ENCODE measurements at places on chromosomes 2 and 18.

DNA sequence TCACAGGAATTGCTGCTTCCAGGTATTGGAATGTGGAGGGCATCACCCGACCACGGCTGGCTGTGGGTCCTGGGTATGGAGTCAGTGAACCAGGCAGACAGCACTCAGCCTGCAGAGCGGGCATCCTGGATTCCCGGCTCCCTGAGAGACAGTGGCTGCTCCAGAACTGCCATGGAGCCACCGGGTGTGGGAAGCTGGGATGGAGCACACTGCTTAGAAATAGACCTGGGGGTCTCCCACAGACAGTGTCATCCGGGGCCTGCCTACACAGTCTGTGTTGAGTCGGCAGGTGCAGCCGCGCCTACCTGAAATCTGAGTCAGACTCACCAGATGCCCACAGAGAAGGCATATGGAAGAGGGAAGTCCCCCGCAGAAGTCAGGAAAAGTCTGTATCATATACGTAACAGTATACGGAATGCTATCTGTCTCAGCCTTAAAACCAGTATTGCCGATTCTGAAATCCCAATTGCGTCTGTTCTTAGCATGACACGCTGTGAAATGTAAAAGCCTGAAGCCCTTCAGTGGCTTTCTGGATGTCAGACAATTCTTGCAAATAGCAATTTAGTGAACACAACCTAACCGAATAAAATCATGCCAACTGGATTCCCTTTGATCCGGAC lies 509.7 kb upstream of the MYT1L start:
- no peak for DNase-seq

GRCh38 chr2:66495788-66496640 lies 61.1 kb downstream of the MEIS1 start:
- DNase-seq: no peak

GRCh38 chr2:78734221-78734620 lies 291.3 kb upstream of the REG3G start:
- DNase-seq: no peak

GRCh38 chr18:78701771-78702396 lies 277.7 kb upstream of the SALL3 start:
- peak; percentile 65 for DNase-seq

- no peak for DNase-seq
Measured at GRCh38 chr18:55416791-55417190, 171.2 kb downstream of the TCF4 start.

DNA sequence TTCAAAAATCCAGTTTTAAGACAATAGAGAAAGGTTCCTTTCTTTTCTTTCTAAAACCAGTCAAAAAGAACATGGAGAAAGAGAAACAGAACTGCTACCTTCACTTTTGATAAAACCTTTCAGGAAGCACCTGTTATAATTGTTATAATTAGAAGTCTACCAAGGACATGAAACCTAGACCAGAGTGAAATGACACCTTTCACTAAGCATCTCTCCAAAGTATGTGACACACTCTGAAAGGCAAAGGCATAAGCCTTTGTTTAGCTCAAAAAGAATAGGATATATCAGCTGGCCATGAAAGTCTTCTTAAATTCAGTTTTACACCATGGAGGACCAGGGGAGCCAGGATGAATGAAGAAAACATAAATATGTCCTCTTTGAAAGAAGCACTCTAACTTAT lies 18.8 kb upstream of the RBM45 start:
- no peak for DNase-seq

DNA sequence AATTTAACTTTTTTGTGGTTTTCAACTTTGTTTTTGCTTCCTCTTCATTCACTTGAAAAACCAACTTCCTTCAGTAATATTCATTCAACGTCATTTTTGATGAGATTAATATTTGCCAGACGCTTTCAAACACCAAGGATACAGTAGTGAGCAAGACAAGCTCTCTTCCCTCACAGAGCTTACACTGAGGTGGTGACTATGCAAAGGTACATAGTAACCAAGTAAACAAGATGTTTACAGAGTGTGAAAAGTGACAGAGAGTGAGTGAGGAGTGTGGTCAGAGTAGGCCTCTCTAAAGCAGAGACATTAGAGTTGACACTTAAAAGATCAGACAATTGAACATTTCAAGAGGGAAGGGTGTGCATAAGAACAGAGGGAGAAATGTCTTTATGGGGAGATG lies 155.5 kb downstream of the TMEM247 start:
- no peak for DNase-seq

DNA sequence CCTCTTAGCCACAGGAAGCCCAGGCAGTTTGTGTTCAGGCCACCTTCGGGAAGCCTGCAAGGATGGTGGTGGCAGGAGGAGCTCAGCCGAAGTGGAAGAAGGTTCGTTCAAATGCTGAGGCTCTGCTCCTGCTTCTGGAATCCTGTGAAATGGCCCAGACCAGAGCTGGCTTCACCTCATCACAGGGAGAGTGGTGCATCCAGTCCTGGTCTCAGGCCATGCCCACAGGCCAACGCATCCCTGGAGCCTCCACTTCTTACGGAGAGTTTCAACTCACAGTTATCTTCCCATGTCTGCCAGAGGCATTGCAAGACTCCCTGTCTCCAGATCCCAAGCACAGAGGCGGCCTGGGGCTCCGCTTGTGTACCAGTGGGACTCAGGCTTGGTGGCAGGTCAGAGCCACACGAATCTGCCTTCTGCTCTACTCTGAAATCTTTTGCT lies 82.3 kb downstream of the NDUFA10 start:
- DNase-seq: no peak

GRCh38 chr2:129330504-129330903 lies 649.0 kb upstream of the RAB6C start:
- DNase-seq: no peak

DNA sequence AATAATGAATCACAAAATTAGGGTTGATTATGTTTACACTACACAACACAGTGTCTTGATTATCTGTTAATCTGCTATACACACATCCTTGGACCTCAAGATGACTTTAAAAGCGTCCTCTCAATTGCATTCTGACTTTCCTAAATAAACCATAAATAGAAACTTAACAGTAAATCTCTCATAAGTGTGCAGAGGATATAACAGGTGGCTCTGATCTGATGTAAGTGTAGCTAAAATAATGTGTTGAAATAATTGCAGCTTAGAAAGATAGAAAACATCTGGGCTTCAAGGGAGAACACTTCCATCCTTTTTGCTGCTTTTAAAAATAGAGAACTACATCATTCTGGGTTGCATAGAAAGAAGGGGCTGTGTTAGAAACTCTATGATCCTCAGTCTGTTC lies 78.4 kb upstream of the EFEMP1 start:
- no peak for DNase-seq

GRCh38 chr18:59140302-59140885 lies 710 bp downstream of the SEC11C start:
- peak; percentile 49 for DNase-seq

DNA sequence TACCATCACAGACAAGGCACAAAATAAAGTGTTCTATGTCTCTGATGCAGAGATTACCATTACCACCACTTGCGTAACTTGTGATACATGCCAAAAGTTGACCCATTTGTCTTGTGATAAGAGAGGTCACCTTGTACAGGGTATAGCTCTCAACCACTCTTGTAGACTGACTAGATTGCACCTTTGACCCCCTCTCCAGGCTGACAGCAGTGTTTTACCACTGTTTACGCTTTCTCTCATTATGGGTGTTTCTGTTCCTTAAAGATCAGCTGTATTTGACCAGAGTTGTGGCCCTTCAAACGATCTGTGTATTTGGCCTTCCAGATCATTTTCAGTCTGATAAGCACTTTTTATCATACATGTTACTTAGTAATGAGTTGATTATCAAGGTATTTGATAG lies 215.7 kb upstream of the HNMT start:
- DNase-seq: no peak

DNA sequence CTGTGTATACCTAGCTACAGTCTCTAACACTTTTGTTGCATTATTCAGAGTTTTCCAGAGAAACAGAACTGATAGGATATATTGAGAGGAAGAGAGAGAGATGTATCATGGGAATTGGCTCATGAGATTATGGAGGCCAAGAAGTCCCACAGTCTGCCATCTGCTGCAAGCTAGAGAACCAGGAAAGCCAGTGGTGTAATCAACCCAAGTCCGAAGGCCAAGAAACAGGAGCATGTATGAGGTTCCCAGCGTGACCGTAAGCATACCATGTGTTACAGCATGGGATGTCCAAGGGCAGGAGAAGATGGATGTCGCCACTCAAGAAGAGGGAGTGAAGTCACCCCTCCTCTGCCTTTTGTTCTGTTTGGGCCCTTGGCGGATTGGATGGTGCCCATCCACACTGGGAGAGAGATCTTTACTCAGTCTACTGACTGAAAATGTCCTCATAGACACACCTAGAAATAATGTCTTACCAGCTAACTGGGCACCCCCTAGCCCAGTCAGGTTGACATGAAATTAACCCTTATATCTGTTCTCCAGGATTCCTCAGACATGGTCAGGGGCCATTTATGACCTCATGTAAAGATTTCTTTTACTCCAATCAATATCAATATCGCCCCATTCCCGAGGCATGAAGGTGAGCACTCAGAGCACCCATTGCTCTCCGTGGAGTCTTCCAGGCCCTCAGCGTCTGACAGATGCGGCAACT lies 179.6 kb downstream of the CTIF start:
- DNase-seq: no peak

GRCh38 chr2:171046048-171046560 lies 114.6 kb downstream of the TLK1 start:
- no peak for DNase-seq

- peak; percentile 56 for DNase-seq
Measured at GRCh38 chr2:230987137-230988020, 8.5 kb upstream of the SPATA3 start.

GRCh38 chr18:47931718-47932103 lies 1.3 kb upstream of the SMAD2 start:
- DNase-seq: peak; percentile 40

GRCh38 chr18:28125051-28125450 lies 51.9 kb downstream of the CDH2 start:
- DNase-seq: no peak

DNA sequence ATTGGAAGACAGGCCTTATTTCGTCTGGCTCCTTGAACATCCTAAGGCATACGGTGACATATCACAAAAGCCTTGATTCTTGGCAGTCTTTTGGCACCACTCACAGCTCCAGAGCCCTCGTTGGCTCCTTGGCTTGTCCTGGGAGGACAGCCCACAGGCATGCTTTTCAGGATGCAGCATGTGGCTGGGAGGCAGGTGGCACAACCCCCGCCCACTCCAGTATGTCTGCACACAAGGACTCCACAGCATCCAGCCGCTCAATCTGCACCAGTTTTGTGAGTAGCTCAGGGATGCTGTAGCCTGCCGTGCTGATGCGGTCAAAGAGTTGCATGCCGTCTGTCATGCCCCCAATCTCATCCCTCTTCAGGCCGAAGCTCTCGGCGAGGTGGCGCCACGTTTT lies 92.3 kb downstream of the EDAR start:
- DNase-seq: no peak

- no peak for DNase-seq
Measured at GRCh38 chr2:203819434-203820133, 48.0 kb upstream of the CTLA4 start.

GRCh38 chr2:174493549-174494331 lies 6.9 kb upstream of the GPR155 start:
- DNase-seq: no peak

- DNase-seq: no peak
Measured at GRCh38 chr18:79403723-79404566, 8.2 kb downstream of the NFATC1 start.

- DNase-seq: no peak
Measured at GRCh38 chr18:30192216-30192615, 850.3 kb downstream of the DSC3 start.

DNA sequence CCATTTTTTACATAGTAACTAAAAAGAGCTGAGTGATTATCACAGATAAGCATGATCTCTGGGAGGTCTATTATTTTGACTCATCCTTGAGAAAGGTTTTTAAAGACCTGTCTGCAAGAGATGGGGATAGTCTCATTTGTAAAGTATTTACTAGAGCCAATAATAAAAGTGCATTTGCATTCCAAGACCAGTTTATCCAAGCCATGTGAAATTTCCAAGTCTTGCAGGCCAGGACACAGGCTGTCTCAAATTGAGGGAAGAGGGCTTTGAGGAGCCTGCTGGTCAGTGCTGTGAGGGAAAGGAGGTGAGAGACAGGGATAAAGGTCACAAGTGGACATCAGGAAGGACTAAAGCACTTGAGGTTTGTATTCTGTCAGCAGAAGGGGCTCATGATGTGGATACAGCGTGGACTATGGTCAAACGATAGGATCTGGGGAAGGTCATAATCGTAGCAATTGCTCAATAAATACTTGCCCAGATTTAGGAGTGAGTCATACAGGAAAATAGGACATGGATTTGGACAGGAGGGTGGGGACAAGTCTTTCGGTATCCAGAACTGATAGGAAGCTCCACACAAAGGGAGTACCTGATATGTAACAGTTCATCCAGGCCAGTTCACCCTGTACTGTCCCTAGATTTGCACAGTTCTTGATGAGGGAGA lies 6.6 kb upstream of the CDH2 start:
- no peak for DNase-seq

DNA sequence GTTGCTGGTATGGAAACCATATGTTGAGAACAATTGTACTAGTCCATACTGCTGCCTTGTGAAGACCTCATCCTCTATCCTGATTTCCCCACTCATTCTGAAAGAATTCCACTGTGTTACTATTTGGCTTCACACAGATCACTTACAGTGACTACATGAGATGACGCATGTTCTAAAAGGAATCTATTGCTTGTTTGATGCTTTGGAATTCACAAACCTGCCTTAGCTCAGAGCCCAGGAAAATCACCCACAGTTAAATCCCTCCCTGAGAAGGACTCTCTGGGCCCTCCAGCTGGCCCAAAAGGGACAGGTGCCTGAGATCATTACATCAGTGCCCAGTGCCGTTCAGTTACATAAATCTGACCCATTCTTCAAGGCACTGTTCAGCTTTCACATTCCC lies 45.3 kb downstream of the KLHL29 start:
- DNase-seq: no peak

Data from NCI-H748 treated with DMSO at 0.1 percent for 48 hours (cell line).